ENCODE measurements at places on chromosomes 12 and 14. TPM values are rescaled to one million over a fixed set of nuclear protein-coding genes. Genes with fewer than 3 reads are reported as not detected.

GRCh38 chr14:66043921-66044320 is 442.2 kb upstream of the CCDC196 start:
- no peaks in the 10 kb centered on the region for H3K4me1 ChIP-seq
- no peaks in the 10 kb centered on the region for H3K27me3 ChIP-seq
- DNase-seq: no peak

DNA sequence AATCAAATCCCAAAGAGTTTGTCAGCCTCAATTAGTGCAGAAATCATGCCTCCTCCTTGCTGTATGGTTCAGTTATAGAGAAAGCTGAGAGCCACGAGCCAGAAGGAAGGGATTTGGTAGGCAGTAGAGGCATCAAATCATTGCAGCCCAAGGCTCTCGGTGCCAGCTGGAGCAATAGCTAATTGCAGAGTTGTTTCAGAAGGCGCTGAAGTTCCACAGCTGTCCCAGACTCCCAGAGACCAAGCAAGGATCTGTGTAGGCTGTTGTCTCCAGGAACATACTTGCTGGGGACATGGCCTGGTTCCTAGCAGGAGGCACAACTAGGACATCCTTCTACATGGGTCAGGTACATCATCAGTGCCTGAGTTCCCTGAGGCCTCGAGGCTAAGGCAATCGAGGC is 80.4 kb upstream of the WSCD2 start:
- no peak overlapping the region for H3K4me3 ChIP-seq
- no peaks in the 10 kb centered on the region for H3K36me3 ChIP-seq
- no peak for DNase-seq
- no peaks in the 10 kb centered on the region for H3K27me3 ChIP-seq
- no peak overlapping the region for H3K27ac ChIP-seq

The PLEKHH1 gene
- total RNA-seq: 0.97 TPM

- H3K36me3 ChIP-seq: no peaks in the 10 kb centered on the region
- DNase-seq: no peak
- no peaks in the 10 kb centered on the region for H3K27me3 ChIP-seq
Observed at GRCh38 chr14:92538412-92538985, 24.9 kb downstream of the RIN3 start.

GRCh38 chr12:2593045-2593444 is 201.7 kb upstream of the FKBP4 start:
- DNase-seq: no peak
- H3K4me1 ChIP-seq: no peaks in the 10 kb centered on the region
- H3K27me3 ChIP-seq: no peaks in the 10 kb centered on the region
- H3K36me3 ChIP-seq: peaks cover 36% of the 10 kb centered on the region
- no peak overlapping the region for H3K4me3 ChIP-seq
- H3K27ac ChIP-seq: no peak overlapping the region

The ACTN1 gene
- total RNA-seq: 370 TPM

GRCh38 chr14:64620910-64621309 is 71.1 kb downstream of the PPP1R36 start:
- no peak overlapping the region for H3K4me3 ChIP-seq
- 0 out of 2 replicates have a peak, but pooled peaks cover 3% of the 10 kb centered on the region for H3K4me1 ChIP-seq
- H3K36me3 ChIP-seq: no peaks in the 10 kb centered on the region
- no peak for DNase-seq
- H3K27ac ChIP-seq: no peak overlapping the region
- no peaks in the 10 kb centered on the region for H3K27me3 ChIP-seq

- H3K27ac ChIP-seq: no peak overlapping the region
- no peaks in the 10 kb centered on the region for H3K4me1 ChIP-seq
- H3K4me3 ChIP-seq: no peak overlapping the region
- no peaks in the 10 kb centered on the region for H3K27me3 ChIP-seq
- no peak for DNase-seq
- no peaks in the 10 kb centered on the region for H3K36me3 ChIP-seq
Observed at GRCh38 chr14:97477353-97477752, 680.2 kb downstream of the VRK1 start.

- H3K4me1 ChIP-seq: no peaks in the 10 kb centered on the region
- no peaks in the 10 kb centered on the region for H3K36me3 ChIP-seq
- DNase-seq: no peak
- no peak overlapping the region for H3K4me3 ChIP-seq
Observed at GRCh38 chr12:3705354-3705675, 47.6 kb downstream of the CRACR2A start.

DNA sequence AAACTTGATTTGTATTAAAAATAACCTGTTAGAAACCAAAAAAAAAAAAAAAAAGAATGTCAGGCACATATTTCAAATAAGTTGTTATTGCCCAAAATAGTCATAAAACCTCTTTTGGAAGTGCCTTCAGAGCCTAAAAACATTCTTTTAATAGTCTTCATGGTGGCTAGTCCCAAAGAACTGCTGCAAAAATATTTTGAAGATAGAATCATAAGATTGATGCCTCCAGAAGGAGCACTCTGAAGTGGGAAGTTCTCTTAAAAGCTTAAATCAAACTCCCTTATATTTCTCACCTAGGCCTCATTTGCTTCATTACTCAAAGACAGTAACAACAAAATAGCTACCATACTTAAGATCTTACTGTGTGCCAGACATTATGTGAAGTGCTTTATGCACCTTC is 27.2 kb upstream of the NT5DC3 start:
- H3K4me1 ChIP-seq: peaks cover 1% of the 10 kb centered on the region
- no peak overlapping the region for H3K4me3 ChIP-seq
- no peak overlapping the region for H3K27ac ChIP-seq
- no peaks in the 10 kb centered on the region for H3K36me3 ChIP-seq

All from SJSA1 (cell line).